ENCODE measurements at places on chromosomes 16 and 17.

DNA sequence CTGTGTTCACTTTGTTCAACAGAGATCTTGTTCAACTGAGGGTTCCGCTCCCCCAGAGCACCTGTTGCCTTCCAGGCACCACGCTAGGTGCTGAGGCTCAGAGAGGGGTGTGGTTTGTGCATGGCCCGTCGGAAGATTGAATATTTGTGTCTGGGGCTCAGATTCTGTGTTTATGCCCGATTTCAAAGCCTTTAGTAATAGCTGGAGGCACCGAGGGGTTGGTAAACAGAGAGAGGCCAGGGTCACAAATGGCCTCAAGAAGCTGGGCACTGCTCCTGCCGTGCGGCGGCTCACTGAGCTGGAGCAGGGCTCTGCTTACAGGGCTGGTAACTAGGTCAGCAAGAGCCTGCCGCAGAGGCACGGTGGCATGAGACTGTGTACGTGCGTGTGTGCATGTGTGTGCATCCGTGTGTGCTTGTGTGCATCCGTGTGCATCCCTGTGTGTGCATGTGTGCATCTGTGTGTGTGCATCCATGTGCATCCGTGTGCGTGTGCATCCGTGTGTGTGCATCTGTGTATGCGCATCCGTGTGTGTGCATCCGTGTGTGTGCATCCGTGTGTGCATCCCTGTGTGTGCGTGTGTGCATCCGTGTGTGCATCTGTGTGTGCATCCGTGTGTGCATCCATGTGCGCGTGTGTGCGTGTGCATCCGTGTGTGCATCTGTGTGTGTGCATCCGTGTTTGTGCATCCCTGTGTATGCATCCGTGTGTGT lies 5.4 kb downstream of the ITGAE start:
- no peak for DNase-seq

DNA sequence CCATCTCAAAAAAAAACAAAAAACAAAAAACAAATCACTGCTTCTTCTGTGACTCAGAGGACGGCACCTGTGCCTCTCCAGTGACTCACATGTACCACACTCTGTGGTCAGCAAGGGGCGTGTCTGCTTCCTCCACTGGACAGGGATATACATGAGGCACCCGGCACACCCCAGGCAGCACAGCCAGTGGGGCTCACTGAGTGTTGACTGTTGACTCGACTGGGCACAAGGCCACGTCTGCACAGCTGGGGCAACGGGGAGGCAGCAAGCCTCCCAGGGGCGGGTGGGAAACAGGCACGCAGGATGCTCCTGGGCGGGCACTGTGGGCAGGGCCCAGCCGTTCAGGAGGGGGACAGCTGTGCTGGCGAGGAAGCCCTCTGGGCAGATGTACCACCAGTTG lies 64.1 kb downstream of the TIMM22 start:
- DNase-seq: peak; percentile 19

DNA sequence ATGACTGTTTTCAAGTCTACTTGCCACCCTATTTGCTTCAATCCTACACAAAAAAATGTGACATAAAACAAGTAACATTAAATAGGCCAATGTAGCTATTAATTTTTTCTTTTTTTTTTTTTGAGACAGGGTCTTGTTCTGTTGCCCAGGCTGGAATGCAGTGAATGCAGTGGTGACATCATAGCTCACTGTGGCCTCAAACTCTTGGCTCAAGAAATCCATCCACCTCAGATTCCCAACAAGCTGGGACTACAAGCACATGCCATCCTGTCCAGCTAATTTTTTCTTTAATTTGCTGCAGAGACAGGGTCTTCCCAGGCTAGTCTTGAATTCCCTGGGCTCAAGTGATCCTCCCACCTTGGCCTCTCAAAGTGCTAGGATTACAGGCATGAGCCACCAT lies 29.4 kb downstream of the ANKFY1 start:
- no peak for DNase-seq

GRCh38 chr16:80231888-80232287 lies 308.9 kb upstream of the DYNLRB2 start:
- DNase-seq: no peak

- peak; percentile 18 for DNase-seq
These were observed 500 bp upstream of the KAT7 start for GRCh38 chr17:49787884-49788477.
